GM18507 (cell line): ENCODE measurements at places on chromosomes 2 and 18.

GRCh38 chr2:179787601-179788000 is 73.8 kb downstream of the ZNF385B start:
- DNase-seq, result no peak

DNA sequence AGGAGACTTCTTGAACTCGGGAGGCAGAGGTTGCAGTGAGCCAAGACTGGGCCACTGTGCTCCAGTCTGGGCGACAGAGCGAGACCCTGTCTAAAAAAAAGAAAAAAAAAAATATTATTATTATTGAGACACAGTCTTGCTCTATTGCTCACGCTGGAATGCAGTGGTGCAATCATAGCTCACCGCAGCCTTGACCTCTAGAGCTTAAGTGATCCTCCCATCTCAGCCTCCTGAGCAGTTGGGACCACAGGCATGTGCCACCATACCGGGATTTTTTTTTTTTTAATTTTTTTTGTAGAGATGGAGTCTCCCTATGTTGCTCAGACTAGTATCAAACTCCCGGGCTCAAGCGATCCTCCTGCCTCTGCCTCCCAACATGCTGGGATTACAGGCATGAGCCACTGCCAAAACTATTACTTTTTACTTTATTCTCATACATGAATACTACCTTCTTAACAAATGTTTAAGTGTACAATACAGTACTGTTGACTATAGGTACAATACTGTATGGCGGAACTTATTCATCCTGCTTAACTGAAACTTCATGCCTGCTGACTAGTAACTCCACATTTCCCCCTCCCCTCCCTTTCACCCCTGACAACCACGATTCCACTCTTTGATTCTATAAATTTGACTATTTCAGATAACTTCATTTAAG is 15.5 kb downstream of the FBXO11 start:
- DNase-seq, result no peak

GRCh38 chr18:59658941-59659340 is 38.3 kb downstream of the CCBE1 start:
- no peak for DNase-seq

DNA sequence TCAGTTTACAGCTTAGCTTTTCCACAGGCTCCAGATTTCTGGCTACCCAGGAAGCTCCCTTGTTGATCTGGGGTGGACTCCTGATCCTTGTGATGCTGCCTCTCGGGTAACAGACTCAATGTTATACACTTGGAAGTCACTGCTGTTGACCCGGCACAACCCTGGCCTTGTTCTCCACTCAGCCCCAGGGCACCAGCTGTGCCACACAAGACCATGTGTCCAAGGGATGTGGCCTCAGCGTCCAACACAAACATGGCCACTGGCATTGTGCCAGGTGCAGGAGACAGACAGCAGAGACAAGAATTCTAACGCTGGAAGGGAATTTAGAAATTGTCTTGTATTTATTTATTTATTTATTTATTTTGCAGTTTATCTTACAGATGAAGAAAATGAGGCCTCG is 39.0 kb upstream of the PPP4R1 start:
- DNase-seq, result no peak

- no peak for DNase-seq
These were observed 111.4 kb upstream of the PGAP1 start for GRCh38 chr2:197037863-197038398.

GRCh38 chr18:22346401-22346952 is 71.2 kb downstream of the CTAGE1 start:
- DNase-seq, result no peak

- DNase-seq, result no peak
These were observed 14.6 kb upstream of the NT5DC4 start for GRCh38 chr2:112706170-112706664.

DNA sequence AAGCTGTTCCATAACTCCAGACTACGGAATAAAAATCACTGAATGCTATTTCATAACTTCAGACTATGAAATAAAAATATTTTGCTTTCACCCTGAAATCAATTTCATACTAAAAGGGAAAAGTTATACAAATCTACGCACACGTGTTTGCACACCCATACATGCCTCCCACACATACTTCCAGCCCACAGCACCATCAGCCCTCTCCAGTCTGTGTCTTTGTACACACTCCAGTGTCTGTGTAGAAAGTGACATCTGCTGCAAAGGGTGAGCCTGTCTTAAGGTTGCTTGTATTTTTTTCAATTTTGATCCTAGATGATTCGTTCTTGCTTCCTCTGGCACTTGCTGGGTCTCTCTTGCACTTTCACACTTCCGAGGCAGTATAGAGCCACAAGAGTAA is 53.6 kb downstream of the VIT start:
- no peak for DNase-seq

DNA sequence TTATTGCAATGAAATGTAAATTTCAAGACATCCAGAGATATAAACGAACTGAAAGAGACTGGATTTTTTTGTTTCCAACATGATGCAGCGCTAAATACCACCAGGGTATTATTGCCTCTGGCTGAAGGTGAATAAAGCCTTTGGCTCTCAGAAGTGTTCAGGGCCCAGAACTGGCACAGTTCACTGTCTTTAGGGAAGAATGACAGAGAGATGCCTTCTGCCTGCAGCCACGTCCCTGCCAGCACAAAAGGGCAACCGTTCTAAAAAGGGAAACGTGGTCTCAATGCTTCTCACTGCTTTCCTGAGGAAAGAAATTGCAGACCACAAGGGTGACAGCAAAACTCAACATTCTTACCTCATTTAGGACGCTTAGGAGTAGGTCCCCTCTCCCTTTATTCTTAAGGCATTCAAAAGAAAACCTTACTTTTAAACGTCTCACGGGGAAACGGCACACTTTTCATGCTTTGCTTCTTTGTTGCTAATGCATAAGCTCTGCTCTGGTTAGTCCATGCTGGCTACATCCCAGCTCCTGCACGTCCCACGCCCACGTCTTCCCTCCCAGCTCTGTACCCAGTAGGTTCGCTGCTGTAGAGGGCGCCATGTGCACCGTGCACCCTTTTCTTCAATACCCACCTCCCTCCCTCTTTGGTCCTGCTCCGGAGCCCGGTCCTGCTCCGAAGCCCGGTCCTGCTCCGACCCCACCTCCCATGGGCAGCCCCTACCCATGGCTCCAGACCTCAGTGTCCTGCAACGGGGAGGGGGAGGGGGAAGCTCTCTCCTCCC is 171.0 kb downstream of the HRH4 start:
- no peak for DNase-seq

GRCh38 chr2:201866643-201867473 is 60.5 kb downstream of the CDK15 start:
- DNase-seq, result no peak

- no peak for DNase-seq
These were observed 94.2 kb upstream of the SP3 start for GRCh38 chr2:174059178-174059883.

- no peak for DNase-seq
These were observed 96.7 kb downstream of the ARHGAP15 start for GRCh38 chr2:143225931-143226330.

- DNase-seq, result no peak
These were observed 33.9 kb upstream of the FHL2 start for GRCh38 chr2:105432749-105433148.
